Activated CD8-positive, alpha-beta T cell treated with anti-CD3 and anti-CD28 coated beads, Interleukin-2, amount 10 ng/mL, durations not matched to agents 7 days and 5 days (primary cell): ENCODE measurements at places on chromosomes 12 and 14. TPM values are rescaled to one million over a fixed set of nuclear protein-coding genes. Genes with fewer than 3 reads are reported as not detected.

PTPRR gene
- total RNA-seq, result not detected

ACOT4 gene
- 1.2 TPM for total RNA-seq

KRT85 gene
- total RNA-seq, result not detected

STAT6 gene
- 189 TPM for total RNA-seq

P2RX2 gene
- not detected for total RNA-seq

TAS2R42 gene
- total RNA-seq, result not detected
